ENCODE measurements at places on chromosomes 16 and 17.
A peak's percentile ranks its signal among the peaks of the same experiment; 100 is the strongest.

DNA sequence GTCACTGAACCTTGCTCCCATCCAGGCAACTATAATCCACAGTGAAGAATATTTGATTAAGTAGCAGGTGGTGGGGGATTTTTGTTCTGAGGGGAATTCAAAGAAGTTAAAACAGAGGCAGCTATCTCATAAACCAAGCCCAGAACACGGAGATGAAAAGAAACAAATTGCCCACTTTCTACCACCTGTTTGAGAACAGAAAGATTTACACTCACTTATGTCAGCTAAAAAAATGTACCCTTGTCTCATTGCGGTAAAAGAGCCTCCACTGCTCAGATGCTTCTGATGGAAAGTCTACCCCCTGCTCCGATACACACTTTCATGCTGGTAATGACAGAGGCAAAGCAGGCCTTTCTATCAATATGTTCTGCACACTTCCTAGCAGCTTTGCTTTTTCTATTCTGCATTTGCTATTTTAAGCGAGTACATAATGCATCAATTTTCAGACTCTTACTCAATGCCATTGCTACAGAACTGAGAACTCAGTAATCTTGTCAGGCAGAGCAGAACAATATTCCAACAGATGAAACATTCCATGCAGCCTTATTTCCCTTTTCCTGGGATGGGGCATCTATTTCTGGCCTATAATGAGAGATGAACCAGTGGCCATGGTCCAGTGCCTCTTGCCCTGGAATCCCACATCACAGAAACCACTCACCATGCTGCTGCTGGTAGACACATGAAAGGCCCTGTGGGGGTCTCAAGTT is 29.0 kb downstream of the CDK5R1 start:
- no peak for DNase-seq

GRCh38 chr17:77475016-77475976 is 334.5 kb downstream of the SEC14L1 start:
- DNase-seq, result peak; percentile 70

DNA sequence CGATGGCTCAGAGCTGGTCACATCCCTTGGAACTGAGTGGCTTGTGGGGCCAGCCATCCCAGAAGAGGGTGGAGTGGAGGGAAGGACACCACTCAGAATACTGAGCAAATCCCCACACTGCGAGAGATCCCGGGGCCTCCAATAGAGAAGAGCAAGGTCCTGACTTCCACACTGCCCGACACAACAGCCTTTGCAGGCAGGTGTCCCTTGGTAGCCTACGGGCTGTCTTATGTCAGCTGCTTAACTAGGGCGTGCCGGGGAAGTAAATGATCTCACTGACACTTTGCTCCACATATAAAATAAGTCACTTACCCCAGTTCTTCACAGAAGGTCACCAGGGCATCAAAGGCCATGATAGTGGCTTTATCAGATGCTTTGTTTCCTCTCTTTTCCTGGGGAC is 16.1 kb downstream of the RECQL5 start:
- no peak for DNase-seq

- DNase-seq, result no peak
These were observed 62.7 kb downstream of the TEX2 start for GRCh38 chr17:64200080-64201032.

GRCh38 chr16:81624403-81624759 is 154.7 kb upstream of the PLCG2 start:
- no peak for DNase-seq

- no peak for DNase-seq
These were observed 39.2 kb downstream of the TMEM11 start for GRCh38 chr17:21174713-21175112.

DNA sequence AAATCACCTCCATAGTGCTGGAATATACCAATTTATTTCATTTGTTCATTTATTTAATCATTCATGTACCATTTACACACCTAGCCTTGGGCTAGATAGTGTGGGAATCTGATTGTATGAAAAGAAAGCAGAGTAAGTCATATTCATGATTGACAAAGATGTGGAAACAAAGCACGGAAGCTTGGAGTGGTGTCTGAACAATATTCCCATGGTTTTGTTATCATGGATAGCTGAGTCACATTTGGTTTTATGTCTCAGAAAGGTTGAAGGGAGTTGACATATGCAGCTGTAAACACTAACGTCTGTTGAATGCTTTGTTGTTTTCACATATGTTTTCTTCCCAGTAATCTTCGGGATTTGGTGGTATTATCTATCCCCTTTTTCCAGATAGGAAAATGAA is 76.6 kb downstream of the MAP2K4 start:
- no peak for DNase-seq

- no peak for DNase-seq
These were observed 251.1 kb downstream of the SEC14L1 start for GRCh38 chr17:77391668-77392375.

- DNase-seq, result no peak
These were observed 121.0 kb downstream of the C16orf95 start for GRCh38 chr16:87196231-87196630.

GRCh38 chr17:32016231-32016630 is 9.0 kb downstream of the LRRC37B start:
- DNase-seq, result no peak

DNA sequence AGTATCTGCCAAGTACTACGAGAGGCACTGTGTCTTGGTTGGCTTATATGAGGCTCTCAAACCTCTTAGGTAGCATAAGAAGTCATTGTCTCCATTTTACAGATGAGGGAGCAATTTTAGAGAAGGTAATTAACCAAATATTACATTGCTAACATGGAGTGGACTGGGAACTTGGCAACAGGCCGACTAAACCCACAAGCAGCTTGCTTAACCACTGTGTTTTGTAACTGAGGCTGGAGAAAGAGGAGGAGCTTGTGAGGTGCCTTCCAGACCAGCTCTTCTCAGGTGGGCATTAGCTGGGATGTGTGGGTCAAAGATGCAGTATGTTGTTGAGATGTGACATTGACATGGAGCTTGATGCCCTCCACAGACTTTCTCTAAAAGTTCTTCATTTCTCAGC is 835.6 kb upstream of the RBFOX1 start:
- no peak for DNase-seq

DNA sequence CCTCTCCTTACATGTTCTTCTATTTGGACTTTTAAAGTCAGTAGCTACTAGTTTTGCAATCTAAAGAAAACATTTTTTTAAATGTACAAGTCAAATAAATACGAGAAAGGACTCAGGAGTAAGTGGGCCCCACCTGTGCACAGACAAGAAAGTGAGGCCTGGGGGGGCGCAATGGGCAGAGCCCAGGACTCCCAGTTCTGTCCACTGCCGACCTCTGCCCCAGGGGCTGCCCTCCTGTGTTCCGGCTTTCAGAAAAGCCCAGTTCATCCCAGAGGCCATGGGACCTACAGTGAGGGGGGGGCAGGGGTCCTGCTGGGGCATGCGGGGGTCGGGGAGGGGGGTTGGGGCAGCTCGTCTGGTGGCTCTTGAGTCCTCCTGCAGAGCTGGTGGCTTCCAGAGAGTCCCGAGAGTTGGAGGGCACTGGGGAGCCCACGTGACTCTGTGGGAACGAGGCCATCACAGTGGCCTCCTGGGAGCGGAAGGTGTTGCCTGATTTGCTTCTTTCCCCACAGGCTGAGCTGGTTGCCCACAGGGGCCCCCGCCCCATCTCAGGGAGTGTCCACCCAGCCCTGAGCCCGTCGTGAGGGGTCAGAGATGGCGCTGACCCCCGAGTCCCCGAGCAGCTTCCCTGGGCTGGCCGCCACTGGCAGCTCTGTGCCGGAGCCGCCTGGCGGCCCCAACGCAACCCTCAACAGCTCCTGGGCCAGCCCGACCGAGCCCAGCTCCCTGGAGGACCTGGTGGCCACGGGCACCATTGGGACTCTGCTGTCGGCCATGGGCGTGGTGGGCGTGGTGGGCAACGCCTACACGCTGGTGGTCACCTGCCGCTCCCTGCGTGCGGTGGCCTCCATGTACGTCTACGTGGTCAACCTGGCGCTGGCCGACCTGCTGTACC is 2.4 kb downstream of the UTS2R start:
- DNase-seq, result no peak

- DNase-seq, result no peak
These were observed 30.6 kb downstream of the MYO18A start for GRCh38 chr17:29149431-29150064.

GRCh38 chr16:774086-775001 is 13.8 kb downstream of the MSLN start:
- no peak for DNase-seq

- no peak for DNase-seq
These were observed 28.9 kb downstream of the CPSF4L start for GRCh38 chr17:73232587-73233373.

Data from activated gamma-delta T cell treated with anti-CD3 and anti-CD28 coated beads, Interleukin-2, amount 50 U/mL, for 16 hours (primary cell).